Fibroblast of the aortic adventitia (primary cell): ENCODE measurements at places on chromosomes 7 and 10.
A peak's percentile ranks its signal among the peaks of the same experiment; 100 is the strongest.

DNA sequence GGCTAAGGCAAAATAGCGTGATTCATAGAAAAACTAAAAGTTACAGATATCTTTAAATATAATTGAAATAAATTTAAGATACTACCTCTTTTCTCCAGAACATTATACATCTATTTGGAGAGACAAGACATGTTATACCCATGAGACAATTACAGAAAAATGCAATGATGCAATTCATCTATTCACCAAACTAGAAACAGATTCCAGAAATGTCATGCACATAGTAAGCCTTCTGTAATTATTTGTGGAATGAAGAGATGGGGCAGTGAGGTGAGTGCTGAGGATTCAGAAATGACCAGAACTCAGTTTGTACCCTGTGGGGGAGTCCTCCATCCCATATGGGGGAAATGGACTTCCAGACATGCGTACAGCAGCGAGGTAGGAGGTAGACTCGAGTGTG, 99.4 kb downstream of the MKX start:
- DNase-seq: no peak

GRCh38 chr10:17782921-17783665, 26.1 kb upstream of the MRC1 start:
- DNase-seq: peak; percentile 32

DNA sequence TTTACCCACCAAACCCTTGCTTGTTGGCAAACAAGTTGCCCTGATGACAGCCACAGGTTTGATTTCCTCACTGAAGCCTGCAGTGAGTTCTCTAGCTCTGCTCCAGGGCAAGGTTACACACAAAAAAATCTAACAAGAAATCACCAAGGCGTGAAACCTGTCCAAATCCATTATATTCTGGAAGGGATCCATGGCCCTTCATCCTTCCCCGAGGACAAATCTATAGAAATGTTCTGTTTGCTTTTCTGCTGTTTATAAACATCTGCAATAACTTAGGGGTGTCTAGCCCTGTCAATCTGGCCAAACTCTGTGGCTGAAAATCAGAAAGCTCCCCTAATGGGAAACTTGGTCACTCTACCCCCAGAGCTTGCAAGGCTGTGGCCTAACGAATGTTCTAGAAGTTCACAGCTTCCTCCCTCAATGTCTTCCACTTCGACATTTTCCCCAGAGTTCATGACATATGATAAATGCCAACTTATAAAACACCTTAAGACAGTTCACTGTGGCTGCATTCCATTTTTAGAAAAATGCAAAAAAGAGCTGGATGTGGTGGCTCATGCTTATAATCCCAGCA, 164.5 kb downstream of the PRPF18 start:
- no peak for DNase-seq

DNA sequence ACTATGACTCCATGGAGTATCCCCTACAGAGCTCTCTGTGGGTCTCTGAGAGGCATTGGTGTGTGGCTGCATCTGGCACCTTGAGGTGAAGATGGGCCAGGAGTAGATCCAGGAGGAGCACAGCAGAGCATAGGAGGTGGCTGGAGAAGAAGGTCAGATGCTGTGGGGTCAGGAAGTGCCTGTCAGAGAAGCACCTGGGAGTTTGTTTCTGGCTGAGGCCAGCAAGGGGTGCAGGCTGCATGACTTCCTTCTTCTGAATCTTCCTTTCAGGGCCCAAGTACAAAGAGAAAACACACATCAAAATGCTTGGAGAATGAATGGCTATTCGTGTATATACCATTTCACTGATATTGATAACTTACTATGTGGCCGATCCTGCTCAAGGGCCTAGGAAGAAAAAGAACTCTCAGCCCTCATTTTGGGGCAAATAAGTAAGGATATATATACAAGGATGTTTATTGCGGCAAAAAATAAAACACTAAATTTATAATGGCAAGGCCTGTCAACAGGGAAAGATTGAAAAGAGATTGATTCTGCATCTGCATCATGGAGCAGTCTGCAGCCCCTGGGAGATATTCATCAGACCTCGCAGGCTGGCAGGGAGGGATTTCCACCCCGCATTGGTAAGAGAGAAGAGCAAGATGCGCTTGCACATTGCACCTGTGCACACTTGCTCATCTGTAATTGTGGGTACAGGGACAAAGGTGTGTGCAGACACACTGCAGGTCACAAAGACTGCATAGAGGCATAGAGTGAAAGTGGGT, 39.2 kb downstream of the PTPRE start:
- no peak for DNase-seq

GRCh38 chr7:21077602-21078001, 290.9 kb upstream of the SP8 start:
- DNase-seq: no peak

DNA sequence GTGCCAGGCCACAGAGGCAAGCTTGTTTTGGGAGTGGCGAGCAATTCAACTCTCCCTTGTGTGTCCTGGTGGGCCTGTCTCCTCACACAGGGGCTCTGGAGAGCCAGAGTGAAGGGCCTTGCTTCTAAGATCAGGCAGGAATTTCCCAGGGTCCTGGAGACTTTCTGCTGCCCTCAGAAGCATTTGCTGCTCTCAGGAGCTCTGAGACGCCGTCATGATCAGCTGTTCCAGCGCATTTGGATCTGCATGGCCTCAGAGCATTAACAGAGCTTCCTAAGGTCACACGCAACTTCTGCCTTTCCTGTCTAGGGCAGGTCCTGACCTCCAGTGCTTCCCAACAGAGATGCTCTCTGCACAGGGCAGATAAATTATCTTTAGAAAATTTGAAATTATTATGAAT, 52.2 kb upstream of the C10orf90 start:
- DNase-seq: no peak

- DNase-seq: peak; percentile 91
These were observed 278.0 kb upstream of the KLF14 start for GRCh38 chr7:131011976-131012375.

GRCh38 chr10:62394556-62395018, 20.4 kb downstream of the ZNF365 start:
- DNase-seq: no peak

GRCh38 chr7:33807779-33808482, 97.4 kb upstream of the BMPER start:
- DNase-seq: peak; percentile 91

DNA sequence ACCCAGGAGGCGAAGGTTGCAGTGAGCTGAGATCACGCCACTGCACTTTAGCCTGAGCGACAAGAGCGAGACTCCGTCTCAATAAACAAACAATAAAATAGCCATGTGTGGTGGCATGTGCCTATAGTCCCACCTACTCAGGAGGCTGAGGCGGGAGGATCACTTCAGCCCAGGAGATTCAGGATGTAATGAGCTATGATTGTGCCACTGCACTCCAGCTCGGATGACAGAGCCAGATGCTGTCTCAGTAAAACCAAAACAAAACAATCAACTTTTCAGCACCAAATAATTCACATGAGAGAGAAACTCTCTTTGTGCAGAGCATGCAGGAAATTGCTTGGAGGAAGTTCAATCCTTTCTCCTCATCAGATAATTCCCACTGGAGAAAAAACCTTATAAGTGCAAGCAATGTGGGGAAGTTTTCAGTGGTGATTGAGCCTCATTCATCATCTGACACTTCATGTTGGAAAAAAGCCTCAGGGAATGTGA, 13.4 kb upstream of the FIS1 start:
- no peak for DNase-seq

DNA sequence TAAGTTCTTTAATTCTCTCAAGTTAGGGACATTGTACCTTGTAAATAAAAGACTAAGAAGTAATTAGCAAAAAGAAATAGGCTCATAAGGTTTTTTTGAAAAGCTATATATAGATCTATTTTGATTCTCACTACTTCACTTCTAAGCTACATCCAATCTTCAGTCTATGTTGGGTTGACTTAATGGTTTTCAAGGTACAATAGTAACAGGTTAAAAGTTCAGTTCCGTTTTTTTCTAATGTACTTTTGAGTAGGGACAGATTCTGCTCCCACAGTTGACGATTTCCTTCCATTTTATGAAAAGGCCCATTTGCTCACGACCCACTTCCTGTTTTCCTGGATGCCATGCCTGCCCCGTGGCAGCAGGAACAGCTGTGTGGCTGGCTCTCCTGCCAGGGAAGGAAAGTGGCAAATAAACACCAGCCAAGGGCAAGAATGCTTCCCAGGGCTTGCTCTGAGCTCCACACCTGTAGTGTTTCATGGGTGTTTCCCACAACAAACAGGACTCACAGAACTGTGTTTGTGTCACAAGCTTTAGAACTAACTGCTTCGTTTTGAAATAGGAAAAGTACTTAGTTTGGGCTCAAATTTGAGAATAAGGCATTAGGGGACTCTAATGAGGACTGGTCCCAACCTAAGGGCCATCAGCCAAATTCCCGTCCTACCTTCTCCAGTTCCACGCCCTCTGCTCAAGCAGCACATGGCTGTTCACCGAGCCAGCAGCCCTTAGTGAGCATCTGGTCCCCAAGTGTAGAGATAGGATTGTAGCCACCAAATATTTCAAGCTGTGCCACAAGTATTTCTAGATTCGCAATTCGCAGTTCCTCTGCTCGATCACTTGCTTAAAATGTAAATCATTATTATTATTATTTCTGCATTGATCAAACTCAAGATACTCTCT, 240.7 kb downstream of the COBL start:
- no peak for DNase-seq

- no peak for DNase-seq
These were observed 66.8 kb upstream of the NEBL start for GRCh38 chr10:20963721-20964595.
